Hematopoietic multipotent progenitor cell treated with erythropoietin and hydrocortisone succinate and interleukin-3 and kit ligand, for 15 days (in vitro differentiated cells): ENCODE measurements at places on chromosomes 5 and 9.

GRCh38 chr5:168964182-168964581, 336.8 kb downstream of the SLIT3 start:
- no peak for DNase-seq

GRCh38 chr9:83379045-83379444, 159.2 kb downstream of the FRMD3 start:
- no peak for DNase-seq

GRCh38 chr9:33868440-33868973, 51.5 kb downstream of the UBE2R2 start:
- no peak for DNase-seq

- DNase-seq = no peak
Measured at GRCh38 chr5:133311176-133311575, 259.4 kb downstream of the HSPA4 start.

GRCh38 chr5:9642621-9643020, 12.5 kb upstream of the TAS2R1 start:
- DNase-seq = no peak

- no peak for DNase-seq
Measured at GRCh38 chr9:22363421-22363887, 83.2 kb upstream of the DMRTA1 start.
